ENCODE measurements at places on chromosomes 1 and 21.
A peak's percentile ranks its signal among the peaks of the same experiment; 100 is the strongest.

GRCh38 chr1:21331752-21332478, 41.7 kb upstream of the ECE1 start:
- DNase-seq = no peak

- no peak for DNase-seq
Observed at GRCh38 chr1:235298758-235299157, 29.2 kb downstream of the ARID4B start.

- DNase-seq = no peak
Observed at GRCh38 chr1:46030074-46030870, 102.2 kb downstream of the PIK3R3 start.

DNA sequence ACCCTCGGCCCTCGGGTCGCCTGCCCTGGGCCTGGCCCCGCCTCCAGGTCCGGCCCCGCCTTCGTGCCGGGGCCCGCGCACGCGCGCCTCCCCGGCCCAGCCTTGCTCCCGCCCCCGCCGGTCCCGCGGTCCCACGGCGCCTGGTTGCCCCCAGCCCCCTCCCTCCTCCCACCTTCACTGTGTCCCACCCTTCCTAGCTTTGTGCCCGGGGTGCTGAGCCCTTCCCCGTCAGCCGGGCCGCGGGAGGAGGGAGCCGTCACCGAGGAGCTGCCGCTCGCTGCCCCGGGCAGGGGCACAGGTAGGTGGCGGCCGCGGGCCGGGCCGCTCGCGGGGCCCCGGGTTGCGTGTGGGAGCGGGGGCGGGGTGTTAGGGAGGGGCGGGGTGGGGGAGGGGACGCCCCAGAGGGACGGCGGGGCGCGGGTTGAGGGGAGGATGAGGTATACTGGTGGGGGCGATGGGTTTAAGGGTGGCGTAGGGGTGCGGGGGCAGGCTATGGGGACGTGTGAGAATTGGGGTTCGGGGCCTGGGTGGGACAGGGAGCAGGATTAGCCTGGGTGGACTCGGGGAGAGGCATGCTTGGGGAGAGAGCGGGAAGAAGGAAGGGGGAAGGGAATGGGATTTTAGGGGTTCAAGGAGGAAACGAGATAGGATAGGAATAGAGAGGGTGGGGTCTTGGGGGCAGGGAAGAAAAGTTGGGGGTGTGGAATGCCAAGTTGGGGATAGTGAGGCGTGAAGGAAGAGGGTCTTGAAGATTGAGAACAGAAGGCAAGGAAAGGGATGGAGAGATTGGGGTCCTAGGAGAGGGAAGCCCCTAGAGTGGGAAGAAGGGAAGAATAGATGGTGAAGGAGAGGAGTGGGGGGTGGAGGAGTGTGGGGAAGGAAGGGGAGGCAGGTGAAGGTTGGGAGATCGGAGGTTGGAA, at the start of gene LRRC42:
LRRC42 (plus strand) TSS at position 99 of the 920 bp plus-strand sequence. CDS start 5,650 bp downstream, outside the sequence.
- DNase-seq = no peak

DNA sequence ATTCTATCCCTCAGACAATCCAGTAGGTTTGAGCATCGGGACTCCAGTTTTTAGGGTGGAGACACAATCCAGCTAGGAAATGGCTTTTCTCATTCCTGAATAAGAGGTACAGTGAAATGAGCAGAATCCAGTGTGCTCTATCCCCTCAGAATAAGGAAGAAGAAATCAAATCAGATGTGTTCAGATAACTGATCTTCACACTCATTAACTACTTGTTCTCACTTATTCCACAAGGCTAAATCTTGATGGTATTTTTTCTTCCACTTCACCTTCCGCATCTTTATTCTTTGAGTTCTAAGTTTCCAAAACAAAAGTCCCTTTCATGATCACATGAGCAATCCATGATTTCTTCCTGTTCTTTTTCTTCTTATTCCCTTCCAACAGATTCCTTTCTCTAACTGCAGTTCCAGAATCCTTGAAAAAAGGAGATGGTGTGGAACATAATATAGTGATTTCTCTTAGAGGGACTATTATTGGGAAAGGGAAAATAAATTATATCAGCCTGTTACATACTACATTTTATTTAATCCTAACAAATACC, 1.7 kb downstream of the SYT11 start:
- DNase-seq = no peak

GRCh38 chr1:110647254-110647891, 27.4 kb downstream of the KCNA3 start:
- peak; percentile 16 for DNase-seq

DNA sequence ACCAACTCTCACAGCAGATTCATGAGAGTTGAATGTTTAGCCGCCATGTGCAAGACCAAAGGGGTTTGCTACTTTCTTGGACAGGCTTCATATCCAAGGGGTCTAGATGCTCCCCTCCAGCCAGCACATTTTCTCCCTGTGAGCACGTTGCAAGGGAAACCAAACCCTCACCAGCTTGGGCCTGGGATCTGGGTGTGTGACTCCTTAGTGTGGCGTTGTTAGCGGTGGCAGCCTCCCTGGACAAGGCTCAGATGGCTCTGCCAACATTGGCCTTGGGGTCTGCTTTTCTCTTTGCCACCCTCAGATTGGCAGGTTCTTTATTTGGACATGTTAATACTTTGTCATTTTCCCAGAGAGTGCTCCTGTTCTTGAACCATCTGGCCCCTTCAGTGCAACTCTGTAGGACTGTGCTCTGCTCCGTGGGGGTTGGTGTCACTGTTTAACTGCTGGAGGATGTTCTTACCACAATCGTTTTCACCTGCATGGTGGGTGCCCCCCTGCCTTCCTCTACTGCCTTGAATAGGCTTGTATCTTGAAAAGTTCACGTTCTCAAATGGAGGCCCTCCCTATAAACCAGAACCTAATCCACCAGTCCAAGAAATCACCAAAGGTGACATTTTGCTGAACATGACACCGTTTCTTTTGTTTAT, 13.4 kb downstream of the ABCG1 start:
- no peak for DNase-seq

DNA sequence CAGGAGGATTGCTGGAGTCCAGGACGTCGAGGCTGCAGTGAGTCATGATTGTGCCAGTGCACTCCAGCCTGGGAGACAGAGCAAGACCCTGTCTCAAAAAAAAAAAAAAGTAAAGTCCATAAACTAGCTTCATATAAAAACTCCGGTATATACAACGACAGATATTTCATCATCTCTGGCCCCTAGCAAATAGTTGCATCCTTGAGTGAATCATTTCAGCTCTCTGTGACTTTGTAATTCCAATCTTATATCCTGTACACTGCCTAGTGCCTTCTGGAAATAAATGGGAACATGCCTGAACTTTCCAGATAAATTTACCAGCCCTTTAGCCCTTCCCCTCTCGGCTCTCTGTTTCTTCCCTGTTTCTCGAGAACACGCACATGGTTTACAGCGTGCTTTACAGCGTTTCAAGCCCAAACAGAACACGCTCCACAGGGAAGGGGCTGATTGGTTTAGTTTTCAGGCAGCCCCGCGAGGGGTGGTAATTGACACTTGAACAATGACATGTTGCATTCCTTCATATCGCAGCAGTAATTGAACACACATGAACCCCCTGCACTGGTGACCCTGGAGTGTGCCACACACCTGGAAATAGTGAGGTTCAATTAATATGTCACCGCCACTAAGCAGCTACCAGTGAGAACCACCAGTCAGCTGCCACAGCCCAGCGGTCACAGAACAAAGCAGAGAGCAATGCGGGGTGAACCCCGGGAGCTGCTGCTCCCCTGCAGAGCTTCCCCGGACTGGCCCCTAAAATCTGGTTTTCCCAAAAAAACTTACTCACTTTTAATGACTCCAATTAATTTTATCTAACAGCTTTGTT, 35.7 kb upstream of the SIM2 start:
- DNase-seq = peak; percentile 2

GRCh38 chr1:5752746-5753548, 239.3 kb downstream of the NPHP4 start:
- DNase-seq = no peak

DNA sequence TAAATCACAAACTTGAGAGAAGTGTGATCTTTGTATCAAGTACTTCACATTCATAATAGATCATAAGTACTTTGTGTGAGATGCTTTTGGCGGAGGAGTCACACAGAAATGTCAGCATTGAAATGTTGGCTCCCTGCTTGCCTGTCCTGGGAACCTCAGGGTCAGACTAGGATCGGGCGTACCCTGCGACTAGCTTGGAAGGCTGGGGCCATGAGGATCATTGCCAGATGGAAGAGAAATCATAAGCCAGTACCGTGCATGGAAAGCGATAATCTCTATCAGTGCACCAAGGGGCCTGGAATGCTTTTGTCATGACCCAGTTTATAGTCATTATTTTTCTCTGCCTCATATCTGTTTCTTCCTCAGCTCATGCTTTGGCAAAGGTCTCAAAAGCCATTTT, 35.5 kb downstream of the MTR start:
- DNase-seq = no peak
